ENCODE measurements at places on chromosomes 2 and 18.

- no peak for DNase-seq
These were observed 33.1 kb downstream of the IRS1 start for GRCh38 chr2:226766352-226767055.

GRCh38 chr2:79702905-79703304, 190.1 kb downstream of the CTNNA2 start:
- DNase-seq, result no peak

DNA sequence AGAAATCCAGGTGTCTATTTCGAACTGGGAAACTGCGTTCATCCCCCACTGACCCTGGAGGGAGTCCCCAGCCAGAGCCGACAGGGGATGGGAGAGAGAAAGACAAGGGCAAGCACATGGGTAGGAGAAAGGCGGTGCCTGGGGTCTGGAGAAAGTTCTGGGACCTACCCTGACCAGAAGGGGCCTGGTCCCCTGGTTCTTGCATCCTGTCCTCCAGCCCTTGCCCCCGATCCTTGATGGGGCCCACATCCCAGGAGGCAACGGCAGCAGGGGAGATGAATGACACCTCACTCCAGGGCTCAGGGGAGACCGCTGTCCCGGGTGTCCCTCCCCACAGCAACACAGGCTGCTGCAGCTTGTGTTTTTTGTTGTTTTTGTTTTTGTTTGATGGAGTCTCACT, 4.9 kb downstream of the ADCY3 start:
- DNase-seq, result no peak

GRCh38 chr18:8536922-8537321, 72.3 kb upstream of the RAB12 start:
- no peak for DNase-seq

GRCh38 chr2:27095745-27096651, 9.4 kb downstream of the KHK start:
- peak; percentile 56 for DNase-seq

GRCh38 chr2:135831180-135831812, 5.7 kb downstream of the LCT start:
- no peak for DNase-seq
